Neural progenitor cell (in vitro differentiated cells): ENCODE measurements at places on chromosomes 11 and 22.

- DNase-seq = no peak
These were observed 8.9 kb downstream of the HIRA start for GRCh38 chr22:19422440-19423301.

- no peak for DNase-seq
These were observed 20.5 kb upstream of the TP53I11 start for GRCh38 chr11:44971185-44971584.

DNA sequence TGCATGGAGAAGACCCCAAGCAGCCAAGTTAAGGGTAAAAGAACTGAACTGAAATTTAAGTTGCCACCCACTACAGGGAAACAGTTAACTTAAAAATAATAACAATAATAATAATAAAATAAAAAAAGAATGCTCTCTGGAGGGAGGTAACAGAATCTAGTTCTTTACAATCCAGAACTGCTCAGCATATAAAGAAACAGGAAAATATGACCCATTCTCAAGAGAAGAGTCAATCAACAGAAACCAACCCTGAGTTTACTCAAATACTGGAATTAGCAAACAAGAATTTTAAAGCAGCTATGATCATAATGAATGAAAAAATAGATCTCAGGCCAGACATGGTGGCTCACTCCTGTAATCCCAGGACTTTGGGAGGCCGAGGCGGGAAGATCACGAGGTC is 53.8 kb downstream of the DENND5A start:
- DNase-seq = no peak

- DNase-seq = no peak
These were observed 3.3 kb downstream of the TTLL1 start for GRCh38 chr22:43085658-43086606.

DNA sequence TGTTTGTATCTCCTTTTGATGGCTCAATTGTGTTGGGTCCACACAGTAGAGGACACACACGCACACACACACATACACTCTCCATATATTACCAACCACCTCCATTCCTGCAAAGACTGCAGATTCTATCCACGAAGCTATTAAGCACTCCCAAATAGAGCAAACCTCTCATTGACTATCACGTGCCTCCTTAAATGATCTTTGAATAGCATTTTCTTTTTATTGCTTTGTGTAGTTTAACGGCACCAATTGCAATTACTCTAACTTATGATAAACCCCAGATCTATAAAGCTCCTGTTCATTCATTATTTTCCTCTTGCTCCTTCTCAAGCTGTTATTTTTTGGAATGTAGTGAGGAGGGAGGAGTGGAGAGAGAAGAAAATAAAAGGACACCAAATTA is 204.7 kb downstream of the ST3GAL4 start:
- no peak for DNase-seq

- no peak for DNase-seq
These were observed 49.9 kb upstream of the LDLRAD3 start for GRCh38 chr11:35893796-35894475.

- DNase-seq = no peak
These were observed 80.3 kb downstream of the ETS1 start for GRCh38 chr11:128506999-128507611.

DNA sequence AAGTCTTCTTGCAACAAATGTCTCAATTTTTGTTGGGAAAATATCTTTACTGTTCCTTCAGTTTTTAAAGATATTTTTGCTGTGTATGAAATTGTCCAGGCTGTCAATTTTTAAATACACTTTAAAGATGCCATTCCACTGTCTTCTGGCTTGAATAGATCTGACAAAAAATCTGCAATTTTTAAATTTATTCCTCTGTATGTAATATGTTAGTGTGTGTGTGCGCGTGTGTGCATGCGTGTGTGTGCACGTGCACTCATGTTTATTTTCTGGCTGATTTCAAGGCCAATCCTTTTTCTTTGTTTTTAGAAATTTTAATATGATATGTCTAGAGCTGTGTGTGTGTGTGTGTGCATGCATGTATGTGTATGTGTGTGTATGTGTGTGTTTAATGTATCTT is 263.2 kb upstream of the SESN3 start:
- DNase-seq = no peak

GRCh38 chr11:128520888-128521681 is 66.3 kb downstream of the ETS1 start:
- no peak for DNase-seq

DNA sequence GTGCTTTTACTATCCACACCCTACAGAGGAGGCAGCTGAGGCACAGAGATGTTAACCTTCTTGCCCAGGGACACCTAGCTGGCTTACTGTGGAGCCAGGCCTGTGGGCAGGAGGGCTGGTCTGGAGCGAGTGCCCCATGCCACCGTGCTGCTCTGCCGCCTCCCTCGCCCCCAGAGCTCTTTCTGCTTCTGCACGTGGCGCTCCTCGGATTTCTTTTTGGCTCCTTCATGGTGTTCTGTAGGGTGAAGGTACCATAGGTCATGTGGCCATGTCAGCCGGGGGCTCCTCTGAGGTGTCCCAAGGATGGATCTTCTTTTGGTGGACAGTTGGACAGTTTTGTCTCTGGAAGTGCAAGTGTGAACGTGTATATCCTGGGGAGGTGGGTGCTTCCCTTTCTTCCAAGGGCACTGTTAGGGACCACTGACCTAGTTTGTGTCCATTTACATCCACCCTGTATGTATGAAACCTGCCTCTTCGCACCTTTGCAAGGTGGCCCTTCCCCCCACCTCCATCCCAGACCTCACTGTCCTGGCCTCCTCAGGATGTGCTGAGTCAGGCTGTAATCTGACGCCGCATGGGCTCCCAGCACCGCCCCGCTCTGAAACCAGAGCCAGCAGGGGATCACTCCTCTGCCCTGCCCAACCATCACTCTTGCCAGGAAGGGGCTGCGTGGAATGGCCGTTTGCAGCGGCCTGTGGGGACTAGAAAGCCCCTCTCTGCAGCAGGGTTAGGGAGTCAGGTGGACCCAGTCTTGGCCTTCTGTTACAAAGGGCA is 31.7 kb downstream of the POLR3H start:
- DNase-seq = peak; percentile 86

GRCh38 chr11:44628730-44629700 is 63.6 kb downstream of the CD82 start:
- DNase-seq = no peak

GRCh38 chr22:27628891-27629631 is 172.5 kb downstream of the MN1 start:
- DNase-seq = no peak

GRCh38 chr22:47750086-47750485 is 987.6 kb downstream of the TBC1D22A start:
- no peak for DNase-seq

GRCh38 chr11:45157247-45158209 is 11.1 kb downstream of the PRDM11 start:
- DNase-seq = no peak

- DNase-seq = no peak
These were observed 117.4 kb upstream of the TMEM45B start for GRCh38 chr11:129698212-129698611.

DNA sequence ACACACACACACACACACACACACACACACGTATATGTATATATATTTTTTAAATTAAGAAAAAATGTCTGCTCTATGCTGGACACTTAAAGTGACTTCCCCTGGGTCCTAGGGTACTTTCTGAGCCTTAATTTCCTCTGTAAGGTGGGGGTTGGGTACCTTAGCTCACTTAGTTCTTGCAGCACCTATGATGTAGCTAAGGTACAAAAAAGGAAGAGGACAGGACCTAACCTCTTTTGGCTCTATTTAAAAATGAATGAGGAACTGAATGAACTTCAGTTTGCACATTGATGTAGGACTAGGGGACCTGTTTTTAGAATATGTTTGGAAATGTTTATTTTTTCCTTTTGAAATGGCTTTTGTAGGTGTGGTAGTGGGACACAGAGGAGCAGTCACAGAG is 11.1 kb downstream of the SREBF2 start:
- DNase-seq = no peak

- peak; percentile 61 for DNase-seq
These were observed 1.6 kb downstream of the C1QTNF6 start for GRCh38 chr22:37186228-37186996.

DNA sequence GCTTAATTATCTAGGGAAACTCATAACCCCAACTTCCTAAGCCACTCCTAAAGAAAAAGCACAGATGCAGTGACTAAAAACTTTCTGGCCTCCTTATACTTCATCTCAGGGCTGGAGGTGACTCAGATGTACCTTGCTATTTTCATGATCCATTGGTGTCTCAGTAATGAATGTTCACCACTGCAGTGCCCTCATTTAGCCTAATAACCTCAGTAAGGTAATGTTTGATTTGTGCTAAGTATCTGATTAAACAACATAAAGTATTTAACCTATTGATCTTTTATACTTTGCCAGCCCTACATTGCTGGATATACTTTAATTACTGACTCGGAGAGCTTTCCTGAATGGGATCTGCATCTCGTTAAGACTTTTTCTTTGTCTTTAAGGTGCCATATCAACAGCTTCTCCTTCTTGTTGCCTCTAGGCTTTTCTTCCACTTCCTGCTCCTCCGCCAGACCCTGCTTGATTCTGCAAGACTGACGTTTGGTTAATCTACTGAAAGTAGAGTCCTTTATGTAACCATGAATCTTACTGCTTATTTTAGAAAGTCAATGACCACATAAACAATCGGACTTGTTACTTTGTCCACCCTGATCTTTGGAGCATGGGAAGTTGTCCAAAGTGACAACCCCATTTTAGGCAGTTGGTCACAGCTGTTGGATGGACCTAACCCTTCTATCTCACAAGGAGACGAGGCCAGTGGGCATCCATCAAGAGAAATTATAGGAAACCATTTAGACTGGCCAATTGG is 303.0 kb downstream of the ST3GAL4 start:
- no peak for DNase-seq

DNA sequence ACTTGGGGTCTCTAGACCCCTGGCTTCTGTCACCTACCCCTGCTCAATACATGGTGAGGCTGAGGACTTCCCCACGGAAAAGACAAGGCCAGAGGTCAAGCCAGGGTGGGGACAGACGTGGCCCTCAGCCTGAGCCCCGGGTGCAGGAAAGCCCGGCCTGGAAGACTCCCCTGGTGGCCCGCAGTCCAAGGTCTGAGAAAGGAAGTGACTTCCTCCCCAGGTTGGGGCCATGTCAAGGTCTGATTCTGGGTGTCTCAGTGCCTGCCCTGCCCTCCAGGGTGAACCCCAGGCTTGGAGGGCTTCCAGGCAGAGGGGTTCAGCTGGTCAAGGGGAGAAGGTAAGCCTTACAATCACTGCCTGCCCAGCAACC is 3.9 kb downstream of the CTSD start:
- no peak for DNase-seq

DNA sequence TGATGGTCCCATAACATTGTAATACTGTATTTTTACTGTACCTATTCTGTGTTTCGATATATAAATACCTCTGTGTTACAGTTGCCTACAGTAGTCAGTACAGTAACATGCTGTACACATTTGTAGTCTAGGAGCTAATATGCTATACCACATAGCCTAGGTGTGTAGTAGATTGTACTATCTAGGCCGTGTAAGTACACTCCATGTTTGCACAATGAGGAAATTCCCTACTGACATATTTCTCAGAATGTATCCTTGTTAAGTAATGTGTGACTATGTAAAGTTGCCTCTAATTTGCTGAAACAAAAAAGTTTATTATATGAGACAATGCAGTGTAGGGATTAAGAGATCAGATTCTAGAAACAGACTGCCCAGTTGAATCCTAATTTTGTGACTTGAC is 21.3 kb downstream of the CAPRIN1 start:
- DNase-seq = no peak

GRCh38 chr11:40388097-40388818 is 1071.2 kb downstream of the LRRC4C start:
- no peak for DNase-seq

GRCh38 chr11:95337175-95337957 is 106.4 kb upstream of the SESN3 start:
- peak; percentile 90 for DNase-seq

DNA sequence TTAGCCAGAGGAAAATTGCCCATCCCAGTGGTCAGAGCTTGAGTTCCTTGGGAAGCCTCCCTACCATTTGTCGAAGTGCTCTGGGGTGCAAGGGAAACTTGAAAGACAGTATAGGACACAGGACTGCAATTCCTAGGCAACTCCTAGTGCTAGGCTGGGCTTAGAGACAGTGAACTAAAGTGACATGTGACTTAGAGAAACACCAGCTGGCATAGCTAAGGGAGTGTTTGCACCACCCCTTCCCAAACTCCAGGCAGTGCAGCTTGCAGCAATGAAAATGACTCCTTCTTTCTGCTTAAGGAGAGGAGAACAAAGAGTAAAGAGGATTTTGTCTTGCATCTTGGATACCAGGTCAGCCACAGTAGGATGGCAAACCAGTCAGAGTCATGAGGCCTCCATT is 388.0 kb downstream of the DYNC2H1 start:
- DNase-seq = no peak
